ENCODE measurements at places on chromosomes 2 and 18. TPM values are rescaled to one million over a fixed set of nuclear protein-coding genes. Genes with fewer than 3 reads are reported as not detected.
A peak's percentile ranks its signal among the peaks of the same experiment; 100 is the strongest.

LRRC30 gene
- not detected for total RNA-seq

- H3K27me3 ChIP-seq = no peaks in the 10 kb centered on the region
- no peaks in the 10 kb centered on the region for H3K36me3 ChIP-seq
- H3K27ac ChIP-seq = no peak overlapping the region
- H3K4me1 ChIP-seq = no peaks in the 10 kb centered on the region
- DNase-seq = no peak
These were observed 331.0 kb downstream of the METTL4 start for GRCh38 chr18:2240311-2240705.

DNA sequence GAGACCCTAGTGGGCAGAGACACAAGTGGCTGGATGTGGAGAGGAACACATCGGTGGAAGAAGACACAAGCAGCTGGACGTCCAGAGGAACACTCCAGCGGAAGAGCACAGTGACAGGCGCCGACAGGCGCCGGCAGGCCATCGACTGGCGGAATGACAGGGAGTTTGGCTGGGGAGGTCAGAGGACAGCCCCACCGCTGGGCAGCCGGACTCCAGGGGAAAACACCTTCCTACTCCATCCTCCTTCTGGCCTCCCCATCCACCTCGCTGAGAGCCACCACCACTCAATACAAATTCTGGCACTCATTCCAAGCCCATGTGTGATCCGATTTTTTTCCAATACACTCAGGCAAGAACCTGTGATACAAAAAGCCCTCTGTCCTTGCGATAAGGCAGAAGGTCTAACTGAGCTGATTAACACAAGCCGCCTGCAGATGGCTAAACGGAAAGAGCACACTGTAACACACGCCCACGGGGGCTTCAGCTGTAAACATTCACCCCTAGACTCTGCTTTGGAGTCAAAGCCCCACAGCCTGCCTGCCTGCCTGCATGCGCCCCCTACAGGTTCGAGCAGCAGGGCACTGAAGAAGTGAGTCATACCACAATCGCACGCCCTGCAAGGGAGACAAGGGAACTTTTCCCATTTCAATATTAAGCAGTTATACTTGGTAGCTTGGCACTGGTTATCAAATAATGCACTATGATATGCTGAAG lies 50.2 kb upstream of the LRP1B start:
- no peaks in the 10 kb centered on the region for H3K27me3 ChIP-seq
- H3K4me3 ChIP-seq = no peak overlapping the region
- peak; percentile 57 for DNase-seq
- H3K36me3 ChIP-seq = no peaks in the 10 kb centered on the region
- H3K27ac ChIP-seq = no peak overlapping the region
- no peaks in the 10 kb centered on the region for H3K4me1 ChIP-seq

MEX3C gene
- total RNA-seq = 36.6 TPM

GRCh38 chr2:237144516-237144915 lies 58.8 kb downstream of the COPS8 start:
- H3K4me1 ChIP-seq = no peaks in the 10 kb centered on the region
- no peaks in the 10 kb centered on the region for H3K36me3 ChIP-seq

CRYBA2 gene
- not detected for total RNA-seq

DNA sequence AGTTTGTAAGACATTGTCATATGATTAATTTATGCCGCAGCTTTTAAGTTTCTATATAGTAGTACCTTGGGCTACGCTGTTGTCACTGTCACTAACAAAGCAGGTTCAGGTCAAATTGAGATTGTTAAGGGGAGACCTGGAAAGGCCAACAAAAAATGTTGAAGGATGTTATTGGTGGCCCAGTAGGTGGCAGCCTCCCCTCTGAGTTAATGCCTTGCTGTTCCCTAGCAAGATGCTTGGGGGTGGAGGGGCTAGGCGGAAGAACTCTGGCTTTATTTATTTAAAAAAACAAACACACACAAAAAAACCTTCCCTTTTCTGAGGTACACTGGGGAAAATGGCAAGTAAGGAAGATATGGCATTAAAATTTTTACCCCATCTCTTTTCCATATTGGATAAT lies 128.3 kb upstream of the ATP5MC3 start:
- DNase-seq = peak; percentile 31
- H3K4me1 ChIP-seq = no peaks in the 10 kb centered on the region
- no peaks in the 10 kb centered on the region for H3K27me3 ChIP-seq
- no peak overlapping the region for H3K4me3 ChIP-seq
- no peaks in the 10 kb centered on the region for H3K36me3 ChIP-seq

DLX2 gene
- not detected for total RNA-seq

DNA sequence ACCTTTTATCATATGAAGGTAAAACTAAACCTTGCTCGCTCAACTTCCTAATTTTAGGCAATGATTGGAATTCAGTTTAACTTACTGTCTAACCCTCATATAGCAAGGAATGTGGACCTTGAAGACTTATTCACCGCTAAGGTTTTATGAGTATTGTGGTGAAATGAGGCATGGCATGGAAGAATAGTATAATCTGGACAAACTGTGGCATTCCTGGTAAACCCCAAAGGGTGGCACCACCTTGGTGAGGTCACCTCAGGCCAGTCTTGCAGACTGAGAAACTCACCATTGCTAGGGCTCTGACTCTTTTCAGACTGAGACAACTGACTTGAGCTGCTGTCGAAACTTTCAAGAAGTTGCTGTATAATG lies 51.1 kb upstream of the EHBP1 start:
- no peak overlapping the region for H3K27ac ChIP-seq
- no peak for DNase-seq
- no peaks in the 10 kb centered on the region for H3K27me3 ChIP-seq

DNA sequence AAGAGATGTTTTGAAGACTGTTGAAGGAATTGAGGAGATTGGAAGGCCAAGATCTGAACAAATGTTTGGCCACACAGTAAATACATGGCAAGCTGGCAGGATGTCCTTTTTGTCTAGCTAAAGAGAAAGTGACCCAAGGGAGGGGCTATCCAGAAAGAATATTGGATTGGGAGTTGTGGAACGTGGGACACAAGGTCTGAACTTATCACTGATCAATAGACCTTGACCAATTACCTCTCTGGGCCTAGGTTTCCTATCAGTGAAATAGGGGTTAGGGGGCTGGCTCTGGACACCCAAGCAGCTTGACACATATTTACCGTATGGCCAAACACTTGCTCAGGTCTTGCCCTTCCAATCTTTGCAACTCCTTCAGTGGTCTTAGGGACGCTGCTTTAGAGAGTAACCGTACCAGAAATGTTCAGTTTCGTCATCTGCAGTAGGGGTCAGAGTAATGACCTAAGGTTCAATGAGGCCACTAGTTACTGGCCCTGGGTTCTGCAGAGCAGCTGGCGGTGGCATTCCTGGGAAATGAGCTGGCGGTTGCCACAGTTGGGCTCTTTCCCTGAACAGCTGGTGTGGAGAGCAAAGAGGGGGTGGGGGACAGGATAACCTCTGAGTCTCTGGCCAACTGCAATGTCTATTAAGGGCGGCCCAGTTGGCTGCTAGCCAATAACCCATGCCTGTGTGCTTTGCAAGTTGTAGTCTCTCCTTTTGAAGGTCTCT lies 70.1 kb upstream of the STPG4 start:
- H3K36me3 ChIP-seq = no peaks in the 10 kb centered on the region
- H3K4me3 ChIP-seq = no peak overlapping the region
- no peak overlapping the region for H3K27ac ChIP-seq
- DNase-seq = peak; percentile 75
- H3K4me1 ChIP-seq = peaks cover 16% of the 10 kb centered on the region

MAP3K2 gene
- total RNA-seq = 65.3 TPM

DNA sequence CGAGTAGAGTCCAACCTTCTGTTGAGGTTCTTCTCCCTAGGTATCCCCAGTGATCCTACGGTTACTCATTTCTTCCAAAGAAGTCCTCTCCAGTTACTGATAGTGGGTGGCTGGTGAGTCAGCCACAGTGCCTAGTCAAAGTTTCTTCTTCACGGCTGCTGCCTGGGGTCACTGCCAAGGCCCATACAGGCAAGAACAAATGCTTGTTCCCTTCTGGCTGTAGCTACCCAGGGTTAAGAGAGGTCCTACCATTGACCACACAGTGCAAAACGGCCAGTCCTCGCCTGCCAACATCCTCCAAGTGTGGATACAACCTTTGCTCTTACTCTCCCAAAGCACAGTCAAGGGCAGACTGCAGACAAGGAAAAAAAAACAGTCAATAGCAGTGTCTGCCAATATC lies 2.9 kb upstream of the PTPN4 start:
- H3K4me3 ChIP-seq = peak overlapping the region; percentile 19
- DNase-seq = peak; percentile 75
- peaks cover 8% of the 10 kb centered on the region for H3K4me1 ChIP-seq
- H3K27ac ChIP-seq = peak overlapping the region; percentile 49

PCARE gene
- total RNA-seq = not detected

- H3K27ac ChIP-seq = peak overlapping the region; percentile 95
- no peaks in the 10 kb centered on the region for H3K36me3 ChIP-seq
- H3K4me1 ChIP-seq = no peaks in the 10 kb centered on the region
- DNase-seq = peak; percentile 53
- H3K27me3 ChIP-seq = no peaks in the 10 kb centered on the region
These were observed 594 bp downstream of the FAM161A start for GRCh38 chr2:61853086-61853846.

- DNase-seq = no peak
- no peaks in the 10 kb centered on the region for H3K27me3 ChIP-seq
- H3K4me3 ChIP-seq = no peak overlapping the region
- H3K27ac ChIP-seq = no peak overlapping the region
- H3K36me3 ChIP-seq = no peaks in the 10 kb centered on the region
These were observed 69.4 kb upstream of the SMAD2 start for GRCh38 chr18:47999801-48000248.

DNA sequence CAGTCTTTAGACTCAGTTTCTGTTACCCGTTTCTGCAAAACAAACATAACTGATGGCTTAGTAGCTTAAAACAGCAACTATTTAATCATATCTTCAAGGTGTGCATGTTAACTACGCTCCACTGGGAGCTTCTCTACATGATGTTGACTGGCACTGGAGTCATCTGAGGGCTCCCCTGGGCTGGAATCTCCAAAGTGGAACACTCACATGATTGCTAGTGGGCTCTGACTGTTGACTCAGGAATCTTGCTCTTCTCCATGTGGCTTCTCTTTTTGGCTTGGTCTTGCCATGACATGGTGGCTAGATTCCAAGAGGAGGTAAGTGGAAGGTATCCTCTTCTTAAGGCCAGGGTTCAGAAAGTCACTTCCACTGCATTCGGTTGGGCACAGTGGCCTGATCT lies 160.8 kb downstream of the PMAIP1 start:
- DNase-seq = no peak
- no peak overlapping the region for H3K27ac ChIP-seq
- no peak overlapping the region for H3K4me3 ChIP-seq
- H3K36me3 ChIP-seq = no peaks in the 10 kb centered on the region
- no peaks in the 10 kb centered on the region for H3K27me3 ChIP-seq

GRCh38 chr2:224196810-224197209 lies 157.7 kb upstream of the SERPINE2 start:
- no peaks in the 10 kb centered on the region for H3K4me1 ChIP-seq
- H3K36me3 ChIP-seq = no peaks in the 10 kb centered on the region
- no peak overlapping the region for H3K4me3 ChIP-seq
- no peak for DNase-seq
- H3K27ac ChIP-seq = no peak overlapping the region

HOXD9 gene
- 36.5 TPM for total RNA-seq

DNA sequence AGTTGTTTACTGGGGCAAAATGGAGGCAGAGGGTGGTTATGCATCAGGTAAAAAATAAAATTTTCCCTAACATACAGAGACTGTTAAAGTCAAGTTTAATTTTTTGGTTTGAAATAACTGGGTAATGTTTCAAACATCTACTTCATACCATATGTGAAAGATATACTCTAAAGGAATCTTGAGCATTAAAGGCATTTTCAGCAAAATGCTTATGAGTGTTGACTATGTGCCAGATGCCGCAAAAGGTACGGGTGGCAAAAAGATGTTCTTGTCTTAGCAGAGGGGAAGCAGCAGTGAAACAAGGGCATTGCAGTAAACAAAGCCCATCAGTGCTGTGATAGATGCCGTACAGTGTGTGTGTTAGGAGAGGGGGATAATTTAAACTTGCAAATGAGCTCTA lies 263.1 kb upstream of the ID2 start:
- no peak overlapping the region for H3K4me3 ChIP-seq
- no peak for DNase-seq
- no peak overlapping the region for H3K27ac ChIP-seq
- H3K36me3 ChIP-seq = no peaks in the 10 kb centered on the region
- H3K27me3 ChIP-seq = no peaks in the 10 kb centered on the region

DNA sequence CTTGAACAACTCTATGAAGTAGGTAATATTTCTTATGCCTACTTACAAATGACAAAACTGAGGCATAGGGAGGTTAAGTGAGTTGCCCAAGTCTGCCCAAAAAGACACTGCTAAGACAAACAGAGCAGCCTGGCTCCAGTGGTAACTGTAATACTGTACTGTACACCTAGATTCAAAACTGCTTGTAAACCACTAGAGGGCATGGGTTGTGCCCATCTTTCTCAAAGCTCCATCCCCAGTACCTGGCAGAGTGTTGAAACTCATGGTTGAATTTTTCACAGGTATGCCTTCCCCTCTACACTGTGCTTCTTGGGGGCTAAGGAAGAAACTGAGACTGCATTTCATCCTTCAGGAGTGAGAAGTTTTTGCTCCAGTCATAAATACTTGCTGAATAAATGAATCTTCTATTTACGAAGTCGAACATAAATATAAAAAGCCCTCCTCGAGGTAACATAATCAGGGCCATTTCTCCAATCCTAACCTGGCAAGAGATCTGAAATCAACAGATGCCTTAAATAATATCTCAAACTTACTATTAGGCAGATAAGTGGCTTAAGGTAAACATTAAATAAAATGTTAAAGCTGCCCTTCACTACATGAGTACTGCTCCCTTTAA lies 2.0 kb downstream of the PPP4R1 start:
- no peaks in the 10 kb centered on the region for H3K36me3 ChIP-seq
- no peaks in the 10 kb centered on the region for H3K27me3 ChIP-seq
- H3K27ac ChIP-seq = no peak overlapping the region
- H3K4me3 ChIP-seq = no peak overlapping the region
- peak; percentile 45 for DNase-seq

DNA sequence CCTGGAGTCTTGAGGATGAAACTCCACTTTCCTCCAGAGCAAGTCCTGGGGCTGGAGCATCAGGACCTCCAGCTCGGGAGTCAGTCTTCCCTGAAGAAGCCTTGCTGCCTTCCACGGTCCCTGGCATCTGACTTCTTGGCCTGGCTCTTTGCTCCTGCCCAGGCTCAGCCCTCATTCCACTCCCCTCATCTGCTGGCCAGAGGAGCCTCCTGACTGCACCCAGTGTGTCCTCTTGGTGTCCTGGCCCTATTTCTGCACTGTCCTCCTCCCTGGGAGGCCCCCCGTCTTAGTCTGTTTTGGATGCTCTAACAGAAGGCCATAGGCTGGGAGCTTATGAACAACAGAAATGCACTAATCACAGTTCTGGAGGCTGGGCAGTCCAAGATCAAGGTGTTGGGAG lies 231.5 kb downstream of the LOXHD1 start:
- H3K4me3 ChIP-seq = no peak overlapping the region
- H3K27ac ChIP-seq = no peak overlapping the region
- H3K4me1 ChIP-seq = no peaks in the 10 kb centered on the region
- H3K27me3 ChIP-seq = no peaks in the 10 kb centered on the region

DYNAP gene
- total RNA-seq = not detected

- no peak overlapping the region for H3K4me3 ChIP-seq
- H3K36me3 ChIP-seq = no peaks in the 10 kb centered on the region
- DNase-seq = peak; percentile 12
- H3K4me1 ChIP-seq = no peaks in the 10 kb centered on the region
These were observed 219.2 kb downstream of the LRP1B start for GRCh38 chr2:141911485-141912066.

GRCh38 chr2:49988276-49988675 lies 834.0 kb upstream of the FSHR start:
- no peaks in the 10 kb centered on the region for H3K4me1 ChIP-seq
- H3K4me3 ChIP-seq = no peak overlapping the region
- no peak overlapping the region for H3K27ac ChIP-seq
- no peaks in the 10 kb centered on the region for H3K27me3 ChIP-seq

All from kidney (tissue), 22 donors.